Type B pancreatic cell (in vitro differentiated cells): ENCODE measurements at places on chromosomes 7 and 10. TPM values are rescaled to one million over a fixed set of nuclear protein-coding genes. Genes with fewer than 3 reads are reported as not detected.

DNA sequence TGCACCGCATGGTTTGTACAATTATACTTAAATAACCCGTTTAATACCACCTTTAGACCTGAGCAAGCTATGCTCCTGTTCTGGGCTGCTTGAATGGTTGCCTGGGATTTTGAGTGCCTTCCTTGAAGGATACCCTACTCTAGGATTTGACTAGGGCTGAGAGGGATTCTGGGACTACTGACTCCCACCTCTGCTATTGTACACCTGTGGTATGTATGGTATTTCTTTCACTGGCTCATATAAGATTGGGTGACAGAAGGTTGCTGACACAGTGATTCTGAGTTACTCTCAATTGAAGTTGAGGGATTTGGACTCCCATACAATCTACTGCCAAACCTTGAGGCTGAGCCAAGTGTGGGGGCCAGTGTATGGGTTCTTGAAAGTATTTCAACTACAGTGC, 494.4 kb upstream of the SEMA3D start:
- no peaks in the 10 kb centered on the region for H3K36me3 ChIP-seq

DNA sequence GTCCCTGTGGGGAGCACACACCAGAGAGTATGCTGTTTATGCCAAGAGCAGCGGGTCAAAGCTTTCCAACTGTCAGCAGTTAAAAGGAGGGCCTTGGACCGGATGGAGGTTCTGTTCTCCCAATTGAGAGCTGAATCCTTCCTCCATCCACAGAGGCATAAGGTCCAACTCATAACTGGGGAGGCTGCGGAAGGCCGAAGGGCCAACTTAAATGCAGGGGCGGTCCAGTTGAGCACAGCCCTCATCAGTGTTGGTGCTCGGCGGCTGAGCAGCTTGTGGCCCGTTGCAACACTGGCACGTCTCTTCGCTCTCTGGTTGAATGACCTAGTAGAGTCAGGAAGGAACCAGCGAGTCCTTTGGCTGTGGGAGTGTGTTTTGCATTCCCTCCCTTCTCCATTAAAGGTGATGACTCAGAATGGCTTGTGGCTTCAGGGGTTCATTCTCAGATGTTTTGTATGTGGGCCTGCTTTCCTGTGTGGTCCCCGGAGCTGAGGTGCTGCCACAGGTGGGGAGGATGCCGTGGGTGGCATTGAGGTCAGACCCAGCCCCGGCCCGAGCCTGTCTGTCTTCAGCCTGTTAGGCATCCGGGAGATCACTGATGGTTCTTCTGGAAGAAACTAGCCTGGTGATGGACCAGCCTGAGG, 44.8 kb upstream of the DMBT1 start:
- no peak overlapping the region for H3K27ac ChIP-seq
- no peak overlapping the region for H3K4me3 ChIP-seq
- H3K27me3 ChIP-seq, result peaks cover 5% of the 10 kb centered on the region
- H3K36me3 ChIP-seq, result no peaks in the 10 kb centered on the region

DNA sequence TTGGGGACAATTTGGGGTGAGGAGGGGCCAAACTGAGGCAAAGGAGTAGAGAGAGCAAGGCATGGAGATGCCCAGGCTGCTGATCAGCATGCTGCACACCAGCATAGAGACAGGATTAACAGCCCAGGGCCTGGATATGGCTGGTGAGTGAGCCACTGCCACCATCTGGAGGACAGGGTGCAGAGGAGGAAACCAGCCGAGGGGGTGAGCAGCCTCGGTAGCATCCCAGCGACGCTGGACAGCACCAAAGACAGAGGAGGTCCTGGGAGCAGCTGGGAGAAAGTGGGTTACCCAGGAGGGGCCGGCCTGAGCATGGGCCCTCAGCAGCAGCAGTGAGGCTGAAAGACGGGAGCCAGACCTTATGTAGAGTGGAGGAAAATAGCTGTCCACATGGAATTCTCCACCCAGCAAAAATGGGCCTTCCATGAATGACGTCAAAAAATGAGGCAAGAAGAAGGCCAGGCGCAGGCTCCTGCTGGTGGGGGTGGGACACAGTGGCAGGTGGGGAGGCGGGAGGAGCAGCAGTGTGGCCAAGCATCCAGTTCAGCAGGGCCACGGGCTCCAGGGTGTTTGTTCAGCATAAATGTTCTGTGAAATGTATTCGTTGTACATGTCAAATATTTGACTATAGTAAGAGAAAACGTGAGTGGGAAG, 16.7 kb downstream of the RET start:
- no peak overlapping the region for H3K4me3 ChIP-seq
- H3K27ac ChIP-seq, result no peak overlapping the region
- H3K4me1 ChIP-seq, result peaks cover 9% of the 10 kb centered on the region
- no peak for DNase-seq
- peaks cover 34% of the 10 kb centered on the region for H3K27me3 ChIP-seq
- no peaks in the 10 kb centered on the region for H3K36me3 ChIP-seq

DNA sequence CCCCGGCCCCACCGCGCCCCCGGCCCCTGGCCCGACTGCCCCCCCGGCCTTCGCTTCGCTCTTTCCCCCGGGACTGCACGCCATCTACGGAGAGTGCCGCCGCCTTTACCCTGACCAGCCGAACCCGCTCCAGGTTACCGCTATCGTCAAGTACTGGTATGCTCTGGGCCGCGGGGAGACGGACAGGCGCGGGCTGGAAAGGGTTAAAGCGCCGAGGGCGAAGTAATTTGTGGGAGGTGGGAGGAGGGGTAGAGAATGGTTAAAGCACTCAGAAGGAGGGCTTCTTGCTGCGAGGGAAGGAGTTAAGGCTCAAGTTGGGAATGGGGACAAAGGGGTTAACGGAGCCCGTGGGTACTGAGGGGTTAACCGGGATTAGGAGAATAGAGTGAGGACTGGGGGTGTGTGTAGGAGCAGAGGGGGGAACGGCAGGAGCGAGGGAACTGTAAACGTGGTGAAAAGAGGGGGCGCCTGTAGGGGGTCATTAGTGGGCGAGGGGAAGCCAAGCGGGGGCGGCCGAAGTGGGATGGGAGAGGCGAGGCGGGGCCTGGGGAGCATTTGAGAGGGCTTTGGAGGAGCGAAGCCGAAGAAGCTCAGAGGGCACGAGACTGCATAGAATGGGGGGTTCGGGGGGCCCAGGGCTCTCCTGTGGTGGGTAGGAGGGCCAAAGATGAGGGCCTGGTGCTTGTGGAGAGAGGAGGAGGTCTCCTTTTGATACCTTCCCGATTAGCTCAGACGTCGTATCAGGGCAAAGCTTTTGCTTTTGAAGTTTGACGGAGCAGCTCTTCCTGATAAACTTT, 605 bp downstream of the SUFU start:
- H3K4me3 ChIP-seq, result no peak overlapping the region
- peak overlapping the region; percentile 85 for H3K27ac ChIP-seq
- H3K27me3 ChIP-seq, result no peaks in the 10 kb centered on the region
- peaks cover 28% of the 10 kb centered on the region for H3K4me1 ChIP-seq
- H3K36me3 ChIP-seq, result peaks cover 10% of the 10 kb centered on the region
- peak; percentile 78 for DNase-seq

DNA sequence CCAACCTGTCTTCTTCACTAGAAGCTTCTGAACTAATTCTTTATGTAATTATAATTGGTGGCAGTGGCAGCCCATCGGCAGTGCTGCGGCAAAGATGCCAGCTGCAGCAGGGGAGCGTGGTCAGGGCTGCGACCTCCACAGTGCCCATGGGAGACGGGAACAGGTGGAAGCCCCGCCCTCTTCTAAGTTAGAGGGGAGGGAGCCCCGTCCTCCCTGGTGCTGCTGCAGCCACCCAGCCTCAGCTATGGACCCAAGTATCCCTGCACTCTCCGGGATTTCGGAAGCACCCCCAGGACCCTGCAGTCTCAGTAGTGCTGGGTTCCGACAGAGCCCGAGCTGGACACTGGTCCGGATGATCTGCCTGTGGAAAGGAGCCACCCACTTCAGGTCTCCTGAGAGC, 117.0 kb upstream of the MBL2 start:
- no peaks in the 10 kb centered on the region for H3K27me3 ChIP-seq
- no peaks in the 10 kb centered on the region for H3K36me3 ChIP-seq
- no peak overlapping the region for H3K27ac ChIP-seq

DNA sequence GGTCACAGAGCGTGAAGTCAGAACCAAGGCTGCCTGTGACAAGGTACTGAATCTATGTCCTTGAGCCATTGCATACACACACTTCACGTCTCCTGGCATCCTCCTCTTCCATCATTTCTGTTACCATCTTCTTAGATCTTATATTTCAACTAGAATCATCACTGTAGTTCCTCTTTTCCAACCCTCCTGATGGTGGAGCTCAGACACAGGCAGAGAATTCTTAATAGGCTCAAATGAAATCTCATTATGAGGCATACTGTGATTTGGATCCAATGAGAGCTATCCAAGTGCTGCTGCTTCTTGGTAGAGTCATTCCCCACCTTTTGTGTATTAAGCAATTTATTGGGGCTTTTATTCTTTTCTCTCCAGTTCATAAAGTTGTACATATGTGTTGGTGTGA, 113.2 kb downstream of the CALCR start:
- H3K4me1 ChIP-seq, result no peaks in the 10 kb centered on the region
- no peak overlapping the region for H3K27ac ChIP-seq
- no peaks in the 10 kb centered on the region for H3K27me3 ChIP-seq
- no peak overlapping the region for H3K4me3 ChIP-seq
- no peak for DNase-seq
- H3K36me3 ChIP-seq, result no peaks in the 10 kb centered on the region

- DNase-seq, result no peak
- no peaks in the 10 kb centered on the region for H3K27me3 ChIP-seq
- H3K4me3 ChIP-seq, result no peak overlapping the region
Measured at GRCh38 chr7:696812-697551, 29.5 kb upstream of the DNAAF5 start.

- H3K27ac ChIP-seq, result peak within 1 kb of the TSS; percentile 29
- peaks cover 19% of the 10 kb centered on the region for H3K36me3 ChIP-seq
- H3K4me1 ChIP-seq, result peaks cover 6% of the 10 kb centered on the region
- DNase-seq, result peak; percentile 75
- peaks cover 4% of the 10 kb centered on the region for H3K27me3 ChIP-seq
Measured at GRCh38 chr10:119029613-119030420, at the start of gene NANOS1. Gene NANOS1, plus strand, starts transcription at chr10:119029714. Its CDS starts 88 bp downstream, at chr10:119029802.

DNA sequence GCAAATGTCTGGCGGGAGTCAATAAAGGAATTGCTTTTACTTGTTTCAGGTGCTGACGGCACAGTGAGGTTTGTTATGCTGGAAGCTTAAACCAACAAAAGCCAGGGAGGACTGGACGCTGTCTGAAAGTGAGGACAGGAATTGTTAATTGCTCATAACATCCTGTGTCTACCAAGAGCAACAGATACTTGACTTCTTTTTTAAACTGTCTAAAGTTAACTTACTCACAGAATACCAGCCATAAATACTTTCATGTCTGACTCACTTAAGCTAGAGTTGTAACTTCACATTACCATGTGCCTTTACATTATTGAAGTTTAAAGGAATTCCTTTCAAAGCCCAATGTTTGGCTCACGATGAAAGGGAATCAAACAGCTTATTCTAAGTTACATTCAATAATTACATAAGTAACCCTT, 252.7 kb upstream of the SHH start:
- H3K27me3 ChIP-seq, result peaks cover 25% of the 10 kb centered on the region
- H3K4me3 ChIP-seq, result no peak overlapping the region
- no peak overlapping the region for H3K27ac ChIP-seq
- no peaks in the 10 kb centered on the region for H3K36me3 ChIP-seq
- H3K4me1 ChIP-seq, result peaks cover 8% of the 10 kb centered on the region

GRCh38 chr7:83532219-83532618, 116.7 kb downstream of the SEMA3E start:
- no peaks in the 10 kb centered on the region for H3K36me3 ChIP-seq
- no peak for DNase-seq
- H3K27me3 ChIP-seq, result no peaks in the 10 kb centered on the region
- peaks cover 8% of the 10 kb centered on the region for H3K4me1 ChIP-seq

DNA sequence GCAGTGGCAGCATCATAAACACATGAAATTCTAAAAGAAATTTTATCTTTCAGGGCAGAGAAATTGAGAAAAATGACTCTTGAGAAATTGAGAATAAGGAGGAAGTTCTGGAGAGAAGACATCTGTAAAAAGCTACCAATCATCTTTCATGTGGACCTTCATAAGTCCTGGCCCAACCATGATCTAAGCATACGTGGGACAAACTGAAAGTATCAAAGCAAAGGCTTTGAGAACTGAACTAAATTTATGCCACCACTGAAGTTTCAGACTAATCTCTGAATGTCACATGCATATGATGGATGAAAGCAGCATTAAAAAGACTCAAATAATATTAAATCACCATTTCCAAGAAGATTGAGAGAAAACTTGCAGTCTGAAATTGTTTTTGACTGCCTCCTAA, 1502.8 kb upstream of the LRRTM3 start:
- H3K27ac ChIP-seq, result no peak overlapping the region
- no peaks in the 10 kb centered on the region for H3K36me3 ChIP-seq
- H3K4me1 ChIP-seq, result no peaks in the 10 kb centered on the region

- H3K4me3 ChIP-seq, result no peak overlapping the region
- H3K36me3 ChIP-seq, result no peaks in the 10 kb centered on the region
- H3K27ac ChIP-seq, result no peak overlapping the region
- peak; percentile 37 for DNase-seq
- no peaks in the 10 kb centered on the region for H3K27me3 ChIP-seq
- H3K4me1 ChIP-seq, result no peaks in the 10 kb centered on the region
Measured at GRCh38 chr7:45709168-45710042, 135.2 kb downstream of the ADCY1 start.

GRCh38 chr10:51302316-51302715, 228.0 kb downstream of the PRKG1 start:
- DNase-seq, result no peak
- peaks cover 19% of the 10 kb centered on the region for H3K4me1 ChIP-seq
- no peak overlapping the region for H3K27ac ChIP-seq
- H3K36me3 ChIP-seq, result no peaks in the 10 kb centered on the region
- H3K4me3 ChIP-seq, result no peak overlapping the region
- no peaks in the 10 kb centered on the region for H3K27me3 ChIP-seq

DNA sequence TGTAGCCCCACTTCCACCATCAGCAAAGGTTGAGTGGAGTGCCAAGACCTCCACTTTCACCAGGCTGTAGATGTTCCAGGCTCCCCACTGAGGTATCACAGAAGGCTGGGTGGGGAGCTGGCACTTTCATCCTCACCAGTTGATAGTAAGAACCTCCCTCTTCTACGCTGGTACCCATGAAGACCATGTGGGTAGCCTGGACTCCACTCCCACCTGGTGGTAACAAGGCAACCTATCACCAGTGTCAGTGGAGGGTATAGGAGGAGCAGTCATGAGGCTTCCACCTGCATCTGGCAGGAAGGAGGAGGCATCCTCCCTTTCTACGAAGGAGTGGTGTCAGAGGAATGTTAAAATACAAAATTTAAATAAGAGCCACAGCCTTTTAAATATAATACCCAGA, 4.4 kb downstream of the SMIM30 start:
- no peak overlapping the region for H3K27ac ChIP-seq
- H3K36me3 ChIP-seq, result peaks cover 7% of the 10 kb centered on the region
- peaks cover 14% of the 10 kb centered on the region for H3K4me1 ChIP-seq
- no peaks in the 10 kb centered on the region for H3K27me3 ChIP-seq

GRCh38 chr10:488081-488932, 201.2 kb downstream of the DIP2C start:
- peaks cover 5% of the 10 kb centered on the region for H3K36me3 ChIP-seq
- no peak overlapping the region for H3K4me3 ChIP-seq
- DNase-seq, result peak; percentile 31
- no peaks in the 10 kb centered on the region for H3K27me3 ChIP-seq

GRCh38 chr10:73495884-73496674, at the start of gene PPP3CB:
Gene PPP3CB, minus strand, starts transcription at chr10:73496024. Its CDS starts 135 bp downstream, at chr10:73495889.
- H3K27ac ChIP-seq, result peak within 1 kb of the TSS; percentile 94
- no peaks in the 10 kb centered on the region for H3K27me3 ChIP-seq
- peaks cover 22% of the 10 kb centered on the region for H3K36me3 ChIP-seq
- H3K4me1 ChIP-seq, result peaks cover 28% of the 10 kb centered on the region
- H3K4me3 ChIP-seq, result peak within 1 kb of the TSS; percentile 95

TMEM236 gene
- 11.6 and 14.7 TPM in 2 replicates for total RNA-seq

FKBP6 gene
- not detected in 2 replicates for total RNA-seq

PKD2L1 gene
- total RNA-seq, result 0.26 TPM in 1 of 2 replicates, not detected in the other

AKR1D1 gene
- total RNA-seq, result 0.57 TPM in 1 of 2 replicates, not detected in the other
